Activated CD8-positive, alpha-beta memory T cell treated with anti-CD3 and anti-CD28 coated beads for 4 hours (primary cell): ENCODE measurements at places on chromosomes 3 and 15.

GRCh38 chr3:110741891-110742290 lies 329.7 kb upstream of the NECTIN3 start:
- no peak for DNase-seq

- DNase-seq: no peak
These were observed 2.6 kb upstream of the IL20RB start for GRCh38 chr3:136954980-136955780.

DNA sequence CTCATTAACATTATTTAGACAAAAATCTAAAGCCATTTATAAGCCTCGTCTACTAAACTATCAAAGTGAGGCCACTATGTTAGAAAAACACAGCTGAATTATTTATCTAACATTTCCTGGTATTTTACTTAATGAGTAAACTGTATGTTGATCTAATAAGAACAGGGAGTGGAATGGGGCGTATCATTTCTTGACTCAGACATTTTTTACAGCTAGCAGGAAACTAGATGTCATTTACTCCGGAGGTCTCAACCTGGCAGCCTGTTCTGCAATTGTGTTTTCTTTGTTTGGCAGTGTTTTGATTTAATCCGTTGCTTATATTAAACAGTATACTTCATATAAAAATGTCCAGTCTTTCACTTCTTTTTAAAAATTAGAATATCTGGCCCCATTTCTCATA lies 79.1 kb upstream of the ABI3BP start:
- no peak for DNase-seq

GRCh38 chr3:72894976-72895552 lies 7.2 kb downstream of the GXYLT2 start:
- DNase-seq: no peak

DNA sequence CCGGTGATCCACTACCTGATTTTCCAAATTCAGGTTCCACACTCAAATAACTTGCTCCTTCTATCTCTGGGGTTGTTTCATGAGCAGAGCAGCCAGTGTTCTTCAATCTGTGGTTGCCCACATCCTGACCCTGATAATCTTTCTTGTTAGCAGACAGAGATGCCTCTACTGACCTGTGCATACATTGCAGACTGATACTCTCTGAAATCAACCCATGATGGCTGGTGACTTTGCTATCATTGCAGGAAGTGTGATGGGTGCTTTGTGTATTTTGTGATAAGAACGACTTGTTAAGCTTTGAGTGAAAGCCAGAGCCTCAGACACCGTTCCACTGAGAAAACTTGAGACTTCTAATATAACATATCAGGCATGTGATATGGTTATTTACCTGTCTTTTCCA lies 39.9 kb downstream of the GATM start:
- DNase-seq: no peak

DNA sequence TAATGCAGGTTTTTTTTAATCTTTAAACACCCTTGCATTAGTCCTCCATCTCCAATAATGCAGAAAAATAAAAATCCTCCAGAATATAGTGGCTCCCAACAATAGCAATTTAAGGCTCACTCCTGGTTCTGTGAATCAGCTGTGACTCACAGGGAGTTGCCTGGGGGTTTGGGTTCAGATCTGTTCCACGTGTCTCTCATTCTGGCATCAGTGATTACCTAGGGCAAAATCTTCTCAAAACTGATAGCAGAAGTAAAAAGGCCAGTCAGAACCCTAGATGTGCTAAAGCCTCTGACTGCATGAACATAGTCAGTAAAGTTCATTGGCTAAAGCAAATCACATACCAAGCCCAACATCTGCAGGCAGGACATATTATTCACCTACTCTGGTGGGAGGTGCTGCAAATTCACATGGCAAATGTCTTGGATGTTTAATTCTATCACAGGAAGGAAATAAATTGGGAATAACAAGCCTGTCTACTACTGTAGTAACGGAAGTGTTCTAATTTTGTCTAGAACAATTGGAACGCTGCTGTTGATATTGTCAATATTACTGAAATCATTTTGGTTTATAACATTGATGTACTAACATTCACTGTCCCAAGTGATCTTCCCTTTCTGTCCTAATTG lies 364.1 kb upstream of the CNTN4 start:
- DNase-seq: no peak

- DNase-seq: no peak
These were observed 123.9 kb downstream of the ANO10 start for GRCh38 chr3:43497905-43498365.

DNA sequence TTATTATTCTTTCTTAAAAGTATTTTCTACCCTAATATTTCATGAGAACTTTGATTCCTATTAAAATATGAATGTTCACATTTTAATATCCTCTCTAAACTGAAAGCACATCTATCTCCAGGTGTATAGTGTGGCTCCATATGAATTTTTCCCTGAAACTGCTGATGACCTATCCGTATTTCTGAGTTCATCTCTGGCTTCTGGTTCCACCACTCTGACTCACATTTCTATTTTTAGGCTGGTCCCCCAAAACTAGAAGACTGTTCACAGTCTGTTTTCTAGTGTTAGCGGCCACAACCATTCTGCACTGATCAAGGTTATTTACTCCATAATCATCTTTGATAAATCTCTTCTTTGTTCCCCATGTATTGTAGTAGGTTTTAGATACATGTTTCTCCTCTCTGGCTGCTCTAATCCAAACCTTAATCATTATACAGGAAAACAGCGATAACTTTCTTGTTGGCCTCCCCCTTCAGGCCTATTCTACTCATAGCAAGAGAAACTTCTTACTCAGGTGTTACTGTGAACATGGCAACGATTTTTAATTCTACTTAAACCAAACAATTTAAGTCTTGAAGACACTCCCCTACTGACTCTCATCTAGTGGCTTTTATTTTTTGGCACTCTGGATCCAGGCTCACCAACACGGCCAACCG lies 12.8 kb downstream of the ADPGK start:
- DNase-seq: no peak

DNA sequence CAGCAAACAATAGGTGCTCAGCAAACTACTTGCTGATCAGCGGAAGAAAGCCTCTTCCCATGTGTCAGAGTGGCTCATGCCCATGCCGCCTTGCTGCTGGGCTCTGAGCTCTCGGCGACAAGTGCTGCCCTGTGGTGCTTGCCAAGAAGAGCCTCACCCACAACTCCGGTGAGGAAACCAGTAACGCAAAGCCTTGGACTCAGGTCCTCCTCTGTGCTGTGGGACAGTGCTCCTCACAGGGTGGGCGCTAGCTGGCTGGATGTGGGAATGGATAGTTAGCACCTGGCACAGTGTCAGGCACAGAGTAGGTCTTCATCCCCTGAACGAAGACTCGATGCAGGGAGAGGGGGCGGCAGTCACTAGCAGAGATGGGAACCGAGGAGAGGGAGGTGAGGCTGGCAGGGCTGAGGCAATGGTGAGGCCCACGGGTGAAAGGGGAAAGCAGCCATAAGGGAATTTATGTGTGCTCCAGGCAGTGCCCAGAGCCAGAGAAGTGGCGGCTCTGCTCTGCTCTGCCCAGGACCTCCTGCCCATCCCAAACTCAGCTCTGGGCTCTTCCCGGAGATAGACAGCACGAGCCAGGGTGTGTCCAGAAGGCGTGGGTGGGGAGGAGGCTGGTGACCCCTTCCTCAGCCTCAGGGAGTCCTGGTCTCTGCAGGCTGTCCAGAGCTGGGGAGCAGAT lies 55.7 kb downstream of the IQSEC1 start:
- no peak for DNase-seq

DNA sequence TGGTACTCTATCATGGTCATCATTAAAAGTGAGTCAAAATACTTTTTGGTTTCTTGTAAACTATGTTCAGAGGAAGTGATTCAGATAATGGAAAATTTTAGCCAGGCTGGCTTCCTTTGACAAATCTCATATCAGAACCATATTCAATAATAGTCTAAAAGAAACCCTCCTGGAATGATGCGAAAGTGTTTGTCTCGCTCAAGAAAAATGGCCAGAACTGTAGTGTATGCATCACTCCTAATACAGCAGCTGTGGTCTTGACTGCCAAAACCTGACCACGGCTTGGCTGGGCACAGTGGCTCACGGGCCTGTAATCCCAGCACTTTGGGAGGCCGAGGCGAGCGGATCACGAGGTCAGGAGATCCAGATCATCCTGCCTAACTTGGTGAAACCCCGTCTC lies 35.6 kb upstream of the KCNMB2 start:
- no peak for DNase-seq

- DNase-seq: no peak
These were observed 27.5 kb downstream of the ALCAM start for GRCh38 chr3:105394177-105394576.

DNA sequence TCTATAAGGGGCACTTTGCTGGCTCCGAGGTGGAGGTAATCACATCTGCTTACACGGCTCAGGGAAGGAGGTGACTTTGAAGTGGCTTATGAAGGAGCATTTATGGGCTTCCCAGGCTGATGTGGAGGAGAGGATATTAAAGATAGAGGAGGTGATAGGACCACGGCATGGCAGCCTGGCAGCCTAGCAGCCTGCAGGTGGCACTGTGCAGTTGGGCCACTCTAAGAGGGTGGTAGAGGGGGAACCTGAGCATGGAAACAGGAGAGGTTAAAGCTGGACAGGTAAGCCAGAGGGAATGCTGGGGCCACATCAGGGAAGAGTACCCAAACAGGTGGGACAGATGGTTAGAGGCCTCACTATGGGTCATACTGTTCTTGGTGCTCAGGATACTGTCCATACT lies 375.0 kb downstream of the WDR72 start:
- no peak for DNase-seq

DNA sequence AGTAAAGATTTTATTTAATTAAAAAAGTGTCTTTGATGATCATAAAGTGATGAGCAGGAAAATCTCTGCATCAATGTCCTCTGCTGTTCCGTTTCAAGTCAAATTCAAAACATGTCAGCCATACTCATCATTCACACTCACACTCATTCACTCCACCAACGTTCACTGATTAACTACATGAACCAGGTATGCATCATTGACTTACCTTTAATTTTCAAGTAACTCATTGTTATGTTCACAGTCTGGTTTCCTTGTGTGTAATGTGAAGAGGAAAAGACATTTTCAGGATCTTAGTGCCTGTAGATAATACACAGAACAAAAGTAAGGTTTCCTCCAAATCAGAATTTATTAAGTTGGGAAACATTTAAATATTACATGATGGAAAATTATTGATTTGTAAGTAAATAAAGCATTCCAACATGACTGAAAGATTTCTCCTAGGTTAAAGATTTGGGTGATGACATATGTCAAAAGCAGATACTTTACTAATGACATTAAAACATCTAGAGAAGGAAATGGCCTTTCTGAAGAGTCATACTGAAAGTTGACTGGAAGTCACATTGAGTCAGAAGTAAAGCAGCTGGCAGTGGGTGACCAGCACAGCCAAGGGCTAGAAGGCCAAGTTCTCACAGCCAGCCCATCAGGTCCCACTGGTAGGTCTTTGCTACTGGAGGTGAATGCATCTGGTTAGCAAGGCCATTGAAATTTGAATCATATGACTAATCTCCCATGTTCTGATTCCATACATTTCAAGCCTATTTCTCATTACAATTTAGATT lies 251.9 kb downstream of the CDIN1 start:
- DNase-seq: no peak

GRCh38 chr3:5202222-5202621 lies 14.7 kb downstream of the EDEM1 start:
- DNase-seq: no peak

- DNase-seq: no peak
These were observed 12.4 kb downstream of the APOD start for GRCh38 chr3:195571361-195571760.

DNA sequence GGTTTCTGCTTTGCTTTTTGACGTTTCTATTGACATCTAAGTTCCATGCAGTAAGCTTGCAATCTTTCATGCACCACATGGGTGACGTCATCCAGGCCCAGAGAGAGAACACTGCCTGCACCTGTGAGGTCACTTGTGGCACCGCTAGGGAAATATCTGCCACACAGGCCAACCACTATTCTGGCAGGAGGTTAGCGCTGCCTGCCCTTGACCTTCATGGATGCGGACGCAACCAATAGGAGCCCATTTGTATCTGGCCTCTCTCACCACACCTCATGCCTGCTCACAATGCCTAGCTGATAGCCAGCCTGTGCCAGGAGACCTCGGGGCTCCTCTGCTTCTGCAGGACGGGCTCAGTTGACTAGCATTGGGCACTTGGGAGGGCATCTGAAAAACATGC lies 55.8 kb upstream of the PRR23E start:
- DNase-seq: no peak

GRCh38 chr3:62203152-62203551 lies 170.2 kb downstream of the FEZF2 start:
- no peak for DNase-seq

DNA sequence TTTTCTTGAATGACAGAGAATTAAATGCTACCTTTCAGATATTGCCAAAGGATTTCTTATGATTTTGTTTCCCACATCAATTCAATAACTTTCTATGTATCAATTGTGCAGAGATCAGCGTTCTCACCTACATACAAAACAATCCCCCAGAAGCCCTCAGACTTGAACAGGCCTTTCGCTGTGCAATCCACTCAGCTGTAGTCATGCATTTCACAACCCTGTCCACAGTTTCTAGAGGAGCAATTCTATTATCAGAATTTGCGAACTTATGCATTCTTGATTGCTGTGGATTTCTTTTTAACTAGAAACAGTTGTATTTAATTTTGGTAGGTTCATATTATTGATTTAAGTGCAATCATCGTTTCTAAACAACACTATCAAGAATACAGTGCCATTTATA lies 13.7 kb upstream of the ALCAM start:
- no peak for DNase-seq

- no peak for DNase-seq
These were observed 6.3 kb downstream of the ANPEP start for GRCh38 chr15:89808160-89808870.

- DNase-seq: no peak
These were observed 215.0 kb downstream of the MECOM start for GRCh38 chr3:169448501-169448900.

- DNase-seq: no peak
These were observed 206.9 kb upstream of the BHLHE40 start for GRCh38 chr3:4772171-4772804.

DNA sequence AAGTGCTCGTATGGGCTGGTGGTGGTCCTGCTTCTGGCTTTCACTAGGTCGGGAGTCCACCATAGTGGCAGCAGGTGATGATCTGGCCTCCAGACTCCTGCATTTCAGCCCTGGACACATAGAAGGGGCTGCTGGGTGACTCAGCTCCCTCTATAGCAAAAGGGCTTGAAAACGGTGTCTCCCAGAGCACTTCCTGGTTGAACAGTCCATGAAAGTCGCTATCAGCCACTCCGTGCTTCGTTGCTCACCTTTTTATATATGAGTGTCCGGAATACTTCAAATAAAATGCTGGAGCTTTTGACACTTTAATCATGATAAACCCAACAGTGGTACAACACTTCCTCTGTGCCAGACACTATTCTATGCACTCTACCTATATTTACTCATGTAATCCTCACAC lies 213.2 kb downstream of the PDZRN3 start:
- no peak for DNase-seq

- no peak for DNase-seq
These were observed 456.1 kb downstream of the RAP2B start for GRCh38 chr3:153618176-153618575.

GRCh38 chr3:48997102-48997635 lies 7.1 kb downstream of the P4HTM start:
- no peak for DNase-seq
